ENCODE measurements at places on chromosomes 6 and 20.

- no peak for DNase-seq
Observed at GRCh38 chr6:85121158-85121557, 328.7 kb upstream of the NT5E start.

DNA sequence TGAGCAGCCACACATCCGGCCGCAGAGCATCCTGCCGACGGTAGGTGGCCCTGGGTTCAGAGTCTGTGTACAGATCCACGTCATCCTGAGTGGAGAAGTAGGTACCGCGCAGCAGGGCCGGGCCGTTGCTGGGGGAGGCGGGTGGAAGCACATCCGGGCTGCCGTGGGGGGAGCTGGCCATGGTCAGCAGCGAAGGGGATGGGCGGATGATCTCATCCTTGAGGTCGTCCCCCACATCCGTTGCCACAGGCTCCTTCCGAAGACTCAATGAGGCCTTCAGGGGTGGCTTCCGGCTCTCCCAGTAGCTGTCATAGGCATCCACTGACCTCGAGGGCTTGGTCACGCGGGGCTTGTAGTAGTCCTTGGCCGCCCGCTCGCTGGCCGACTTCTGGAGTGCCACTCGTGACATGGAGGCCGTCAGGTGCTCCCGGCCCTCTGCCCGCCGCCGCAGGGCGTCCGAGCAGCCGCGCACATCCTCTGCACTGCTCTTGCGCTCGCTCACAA, 9.2 kb downstream of the SPATA2 start:
- no peak for DNase-seq

DNA sequence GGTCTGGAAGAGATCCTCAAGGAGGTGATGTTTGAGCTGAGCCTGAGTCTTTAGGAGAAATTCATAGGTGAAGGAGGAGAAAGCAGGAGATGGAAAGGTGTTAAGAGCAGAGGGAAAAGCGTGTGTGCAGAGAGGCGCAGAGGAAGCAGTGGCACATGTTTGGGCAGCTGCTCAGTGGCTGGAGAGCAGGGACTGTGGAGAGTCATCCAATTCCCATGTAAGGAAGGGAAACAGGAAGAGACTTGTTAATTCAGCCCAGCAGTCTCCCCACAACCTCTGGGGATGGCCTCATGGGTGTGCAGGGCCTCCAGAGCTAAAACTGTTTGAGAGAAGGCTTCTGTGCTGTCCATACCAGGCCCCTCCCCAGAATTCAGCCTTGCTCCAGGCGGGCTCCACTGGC, 16.2 kb downstream of the AAR2 start:
- no peak for DNase-seq

DNA sequence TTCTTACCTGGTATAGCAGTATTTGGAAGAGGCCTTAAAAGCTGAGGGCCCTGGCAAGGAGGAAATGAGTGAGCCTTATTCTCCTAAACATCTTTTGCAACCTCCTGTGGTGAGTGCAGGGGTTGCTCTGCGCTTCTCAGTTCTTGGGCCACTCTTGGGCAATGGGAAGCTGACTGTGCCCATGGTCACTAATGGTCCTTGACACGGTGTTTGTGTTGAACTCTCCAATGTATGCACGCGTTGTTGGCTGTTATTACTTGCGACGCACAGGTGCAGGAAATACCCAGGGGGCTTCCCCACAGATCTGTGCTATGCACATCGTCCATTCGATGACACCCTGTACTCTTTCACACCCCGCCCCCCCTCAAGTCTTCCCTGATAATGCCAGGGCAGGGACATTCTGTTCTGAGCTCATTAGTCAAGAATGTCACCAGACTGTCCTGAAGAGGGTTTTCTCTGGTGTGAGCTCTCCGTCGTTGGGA, 79.7 kb downstream of the EDN1 start:
- DNase-seq = no peak

- no peak for DNase-seq
Observed at GRCh38 chr6:52518279-52518945, 58.4 kb downstream of the TRAM2 start.

DNA sequence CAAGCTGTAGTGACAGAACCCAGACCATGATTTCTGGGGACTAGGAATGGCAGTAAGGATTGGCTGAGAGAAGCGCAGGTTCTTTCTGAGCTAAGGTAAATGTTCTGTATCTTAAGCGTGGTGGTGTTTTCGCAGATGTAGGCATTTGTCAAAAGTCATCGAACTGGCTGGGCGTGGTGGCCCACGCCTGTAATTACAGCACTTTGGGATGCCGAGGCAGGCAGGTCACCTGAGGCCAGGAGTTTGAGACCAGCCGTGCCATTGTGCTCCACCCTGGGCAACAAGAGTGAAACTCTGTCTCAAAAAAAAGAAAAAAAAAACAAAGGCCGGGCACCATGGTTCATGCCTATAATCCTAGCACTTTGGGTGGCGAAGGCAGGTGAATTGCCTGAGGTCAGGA, 40.7 kb upstream of the EYA2 start:
- no peak for DNase-seq

GRCh38 chr20:8133851-8134451, 1.9 kb downstream of the PLCB1 start:
- DNase-seq = no peak

GRCh38 chr6:121055572-121056163, 278.6 kb downstream of the TBC1D32 start:
- DNase-seq = no peak

- DNase-seq = no peak
Observed at GRCh38 chr6:151325075-151326050, 66.0 kb downstream of the ZBTB2 start.

DNA sequence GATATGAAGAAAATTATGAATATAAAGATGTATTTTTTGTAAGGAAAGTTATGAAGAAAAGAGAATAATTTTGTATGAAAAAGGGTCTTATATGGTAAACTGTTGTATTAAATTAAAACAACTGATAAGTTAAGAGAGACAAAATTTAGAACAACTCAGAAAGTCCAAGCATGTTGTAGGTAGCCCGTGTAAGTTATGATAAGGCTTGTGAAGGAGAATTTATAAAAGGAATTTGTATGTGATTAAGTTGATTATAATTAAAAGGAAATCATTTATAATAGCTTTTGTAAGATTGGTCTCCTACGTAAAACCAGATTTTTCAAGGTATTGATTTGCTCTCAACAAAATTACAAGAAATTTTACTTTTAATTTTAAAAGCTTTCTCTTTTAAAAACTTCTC, 1579.3 kb downstream of the HACE1 start:
- no peak for DNase-seq

DNA sequence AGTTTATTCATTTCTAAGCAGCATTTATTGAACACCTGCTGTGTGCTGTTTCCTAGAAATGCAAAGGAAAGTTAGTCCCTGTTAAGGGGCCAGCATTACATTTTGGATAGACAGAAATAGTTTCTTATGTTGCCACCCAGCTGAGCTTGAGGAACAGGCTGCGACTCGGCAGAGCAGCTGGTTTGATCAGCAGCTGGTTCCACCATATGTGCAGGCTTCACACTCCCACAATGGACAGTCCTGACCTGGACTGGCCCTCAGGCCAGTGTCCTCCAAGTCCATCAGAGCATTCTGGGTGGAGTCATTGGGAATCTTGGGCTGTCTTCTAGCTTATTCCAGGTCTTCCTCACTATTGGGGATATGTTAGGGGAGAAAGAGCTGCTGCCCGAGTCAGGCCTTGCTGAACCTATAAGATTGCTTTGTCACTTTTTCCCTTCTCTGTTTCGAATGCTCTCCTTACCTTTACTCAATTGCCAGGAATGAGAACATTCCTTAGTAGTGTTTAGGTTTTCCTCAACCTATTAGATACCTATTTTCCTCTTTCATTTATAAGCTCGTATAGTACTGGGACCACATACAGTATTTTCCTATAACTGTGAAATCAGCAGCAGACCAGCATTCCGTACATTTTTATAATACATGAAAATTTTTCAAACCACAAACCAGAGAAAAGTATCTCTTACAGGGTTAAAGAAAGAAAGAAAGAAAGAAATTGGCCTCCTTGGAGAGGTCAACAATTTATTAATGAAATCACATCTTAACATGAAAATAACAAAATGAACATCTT, 203.0 kb downstream of the FARS2 start:
- no peak for DNase-seq

DNA sequence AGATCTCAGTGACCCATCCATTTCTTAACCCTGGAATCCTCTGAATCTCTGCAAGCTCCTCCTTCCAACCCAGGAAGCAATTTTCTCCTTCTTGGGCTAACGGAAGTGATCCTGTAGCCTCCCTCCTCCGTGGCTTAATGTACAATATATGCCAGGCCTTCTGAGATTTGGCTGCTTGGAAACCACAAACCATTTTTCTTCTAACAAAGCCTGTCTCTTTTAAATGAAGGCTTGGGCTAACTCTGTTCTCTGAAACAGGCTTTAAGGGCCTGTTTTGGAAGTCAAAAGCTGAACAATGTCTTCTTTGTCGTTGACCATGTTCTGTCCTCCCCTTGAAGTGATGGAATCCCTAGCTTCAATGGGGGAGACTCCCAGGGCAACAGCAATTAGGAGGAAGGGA, 14.9 kb downstream of the FYN start:
- no peak for DNase-seq

DNA sequence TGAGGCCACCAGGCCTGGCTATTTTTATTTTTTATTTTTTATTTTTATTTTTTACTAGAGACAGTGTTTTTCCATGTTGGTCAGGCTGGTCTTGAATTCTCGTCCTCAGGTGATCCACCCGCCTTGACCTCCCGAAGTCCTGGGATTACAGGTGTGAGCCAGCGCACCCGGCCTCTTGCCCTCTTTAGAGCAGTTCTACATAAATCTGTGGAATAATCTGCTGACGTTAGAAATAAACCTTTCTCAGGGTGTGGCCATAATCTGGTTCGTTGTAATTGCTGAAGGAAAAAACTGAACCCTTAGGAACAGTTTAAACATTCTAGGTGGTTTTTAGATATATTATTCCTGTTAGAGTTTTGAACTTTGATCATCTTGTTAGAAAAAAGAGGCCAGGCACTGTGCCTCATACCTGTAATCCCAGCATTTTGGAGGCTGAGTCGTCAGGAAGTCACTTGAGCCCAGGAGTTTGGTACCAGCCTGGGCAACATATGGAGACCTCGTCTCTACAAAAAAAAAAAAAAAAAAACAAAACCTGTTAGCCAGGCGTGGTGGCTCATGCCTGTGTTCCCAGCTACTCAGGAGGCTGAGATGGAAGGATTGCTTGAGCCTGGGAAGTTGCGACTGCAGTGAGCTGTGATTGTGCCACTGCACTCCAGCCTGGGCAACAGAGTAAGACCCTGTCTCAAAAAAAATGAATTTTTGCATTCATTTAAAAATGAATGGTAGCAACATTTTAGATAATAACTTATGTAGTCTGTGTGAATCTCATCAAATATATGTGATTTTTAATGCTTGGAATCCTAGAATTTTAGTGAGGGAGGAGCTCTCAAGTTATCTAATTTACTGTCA, 24.2 kb downstream of the ASXL1 start:
- no peak for DNase-seq

GRCh38 chr6:116267836-116268588, 11.7 kb downstream of the TSPYL1 start:
- DNase-seq = no peak

DNA sequence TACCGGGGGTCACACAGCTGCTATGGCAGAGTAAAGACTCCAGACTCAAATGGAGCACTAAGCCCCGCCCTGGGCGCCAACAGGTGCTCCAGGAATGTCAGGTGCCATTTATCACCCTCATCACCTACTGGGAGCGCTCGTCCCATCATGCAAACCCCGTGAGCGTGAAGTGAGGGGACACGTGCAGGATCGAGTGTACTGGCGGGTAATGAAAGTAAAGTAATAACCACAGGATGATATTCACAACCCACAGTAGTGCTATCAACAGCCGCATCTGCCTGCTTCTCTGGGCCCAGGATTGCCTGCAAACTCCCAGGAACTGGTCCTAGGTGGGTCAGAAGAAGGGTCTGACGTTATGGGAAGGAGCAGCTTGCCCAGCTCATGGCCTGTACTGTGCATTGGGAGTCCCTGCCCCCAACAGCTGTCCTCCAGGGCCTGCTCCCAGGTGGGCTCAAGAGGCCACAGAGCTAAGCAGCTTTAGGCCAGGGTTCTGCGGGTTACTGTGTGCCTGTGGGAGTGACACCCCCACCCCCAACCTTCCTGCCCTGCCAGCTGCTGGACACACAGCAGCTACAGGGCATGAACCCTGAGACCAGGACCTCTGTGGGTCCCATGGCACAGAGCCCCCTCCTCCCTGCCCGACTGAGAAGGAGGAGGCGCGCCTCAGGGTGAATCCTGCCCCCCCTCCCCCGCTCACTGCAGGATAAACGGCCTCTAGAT, 120.5 kb upstream of the SULF2 start:
- DNase-seq = no peak

- no peak for DNase-seq
Observed at GRCh38 chr6:45707176-45707575, 308.5 kb downstream of the CLIC5 start.

DNA sequence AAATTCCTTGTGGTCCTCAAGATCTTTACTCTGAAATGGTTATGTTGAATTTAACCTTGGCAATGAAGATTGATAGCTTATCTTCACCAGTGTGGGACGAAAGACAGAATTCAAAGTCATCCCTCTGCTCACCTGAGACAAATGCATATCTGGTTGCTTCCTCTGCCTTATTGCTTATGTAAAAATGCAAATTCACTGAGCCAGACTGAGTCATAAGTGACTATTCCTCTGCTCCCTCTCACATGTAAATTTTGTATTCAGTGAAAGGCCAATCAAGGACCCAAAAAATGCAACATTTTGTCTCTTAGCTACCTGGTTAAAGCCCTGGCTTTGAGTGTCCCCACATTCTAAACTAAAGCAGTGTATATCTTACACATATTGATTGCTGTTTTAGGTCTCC, 593.1 kb upstream of the GJE1 start:
- DNase-seq = no peak

GRCh38 chr20:41392295-41392694, 25.7 kb upstream of the EMILIN3 start:
- no peak for DNase-seq

GRCh38 chr6:163886428-163886827, 471.9 kb downstream of the QKI start:
- no peak for DNase-seq

GRCh38 chr6:157221049-157221816, 102.1 kb downstream of the TMEM242 start:
- peak; percentile 27 for DNase-seq

Data from GOT3 (cell line).